SW480 (cell line): ENCODE measurements at places on chromosomes 7 and 10.
A peak's percentile ranks its signal among the peaks of the same experiment; 100 is the strongest.

DNA sequence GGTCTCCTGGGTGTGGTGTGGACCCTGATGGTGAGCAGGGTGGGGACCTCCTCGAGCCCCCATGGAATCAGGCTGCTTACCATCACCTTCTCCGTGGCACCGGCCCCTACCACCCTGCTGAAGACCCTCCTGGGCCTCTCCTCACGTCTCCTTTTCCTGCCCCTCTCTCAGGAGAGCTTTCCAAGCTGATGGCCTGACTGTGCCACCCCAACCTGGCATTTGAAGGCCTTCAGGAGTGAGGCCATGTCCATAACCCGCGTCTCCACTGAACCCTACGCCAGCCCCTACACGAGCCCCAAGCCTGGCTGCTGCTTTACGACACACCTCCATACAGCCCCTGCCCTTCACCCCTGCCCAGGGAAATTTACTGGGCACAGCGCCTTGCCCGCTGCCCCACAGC is 55.4 kb downstream of the ZRANB1 start:
- DNase-seq, result no peak

DNA sequence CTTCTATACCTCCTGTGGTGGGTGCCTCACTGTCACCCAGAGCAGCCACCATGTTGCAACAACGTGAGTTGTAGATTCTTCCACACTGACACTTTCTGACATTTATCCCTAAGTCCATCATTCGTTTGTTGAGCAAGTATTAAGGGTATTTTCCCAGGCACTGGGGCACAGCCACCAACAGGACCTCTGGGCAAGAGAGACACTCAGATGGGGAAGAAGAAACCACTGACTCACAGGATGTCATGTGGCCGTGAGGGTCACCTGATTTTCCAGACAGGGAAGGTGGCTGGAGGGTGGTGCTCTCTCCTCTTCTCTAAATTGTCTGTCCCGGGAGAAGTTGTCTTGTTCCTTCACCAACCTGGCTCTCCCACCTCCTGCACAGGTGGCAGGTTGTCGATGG is 51.7 kb upstream of the PPIF start:
- no peak for DNase-seq

GRCh38 chr10:43666552-43666951 is 17.9 kb upstream of the ZNF32 start:
- no peak for DNase-seq

- DNase-seq, result peak; percentile 27
These were observed 192.5 kb downstream of the GFRA1 start for GRCh38 chr10:116080553-116080952.

- no peak for DNase-seq
These were observed 144.5 kb downstream of the NEURL1 start for GRCh38 chr10:103637927-103638557.

DNA sequence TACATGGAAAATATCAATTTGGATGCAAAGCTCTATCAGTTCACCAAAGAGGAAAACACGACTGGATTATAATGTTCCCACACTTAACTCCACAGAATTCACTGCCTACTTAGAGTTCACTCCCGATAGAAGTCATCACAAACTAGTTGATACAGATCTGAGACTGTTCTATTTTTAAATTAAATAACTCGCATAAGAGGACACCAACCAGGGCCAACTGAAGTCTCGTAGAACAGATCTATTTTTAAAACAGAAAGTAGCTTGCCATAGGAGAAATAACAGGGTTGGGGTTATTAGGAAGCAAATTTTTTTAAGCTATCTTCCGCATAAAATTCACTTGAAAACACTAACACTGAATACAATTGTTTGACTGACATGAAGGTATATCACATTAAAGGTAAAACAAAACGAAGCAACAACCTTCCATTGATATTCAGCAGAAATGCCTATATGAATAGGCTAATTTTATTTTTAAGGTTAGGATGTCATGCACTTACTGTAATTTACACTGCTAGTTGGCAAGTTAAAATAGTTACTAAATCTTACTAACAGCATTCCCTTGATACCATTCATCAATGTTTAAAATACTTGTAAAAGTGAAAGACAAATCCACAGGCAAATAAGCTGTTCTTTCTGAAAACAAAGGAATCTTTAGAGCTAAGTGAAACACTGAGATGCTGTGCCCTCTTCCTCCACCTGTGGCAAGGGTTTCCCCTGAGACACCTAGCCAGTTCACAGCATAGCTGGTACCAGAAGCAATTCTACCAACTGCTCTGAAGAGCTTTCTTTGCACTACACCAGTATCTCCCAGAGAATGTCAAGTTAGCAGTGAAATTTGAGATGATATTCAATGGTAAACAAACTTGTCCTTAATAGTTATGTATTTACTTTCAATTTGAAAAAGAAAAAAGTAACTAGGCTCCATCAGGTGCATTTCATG is 186.7 kb upstream of the ANK3 start:
- DNase-seq, result no peak

DNA sequence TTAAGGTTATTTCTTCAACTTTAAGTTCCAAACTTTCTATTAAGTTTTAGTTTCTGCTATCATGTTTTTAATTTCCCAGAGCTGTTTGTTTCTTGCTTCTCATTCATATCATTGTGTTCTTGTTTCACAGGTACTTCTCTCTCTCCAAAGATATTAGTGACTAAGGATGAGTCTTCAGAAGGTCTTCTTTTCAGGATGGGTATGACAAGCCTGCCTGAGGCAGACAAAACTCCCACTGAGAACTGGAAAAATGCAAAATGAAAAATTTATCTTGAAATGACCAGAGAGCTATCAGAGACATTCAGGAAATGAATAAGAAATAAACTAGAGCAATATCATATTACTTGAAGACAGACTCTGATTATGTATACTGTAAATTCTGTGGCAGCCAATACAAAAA is 110.8 kb upstream of the EGFR start:
- DNase-seq, result no peak

GRCh38 chr10:59971915-59972314 is 65.6 kb upstream of the CCDC6 start:
- peak; percentile 86 for DNase-seq

DNA sequence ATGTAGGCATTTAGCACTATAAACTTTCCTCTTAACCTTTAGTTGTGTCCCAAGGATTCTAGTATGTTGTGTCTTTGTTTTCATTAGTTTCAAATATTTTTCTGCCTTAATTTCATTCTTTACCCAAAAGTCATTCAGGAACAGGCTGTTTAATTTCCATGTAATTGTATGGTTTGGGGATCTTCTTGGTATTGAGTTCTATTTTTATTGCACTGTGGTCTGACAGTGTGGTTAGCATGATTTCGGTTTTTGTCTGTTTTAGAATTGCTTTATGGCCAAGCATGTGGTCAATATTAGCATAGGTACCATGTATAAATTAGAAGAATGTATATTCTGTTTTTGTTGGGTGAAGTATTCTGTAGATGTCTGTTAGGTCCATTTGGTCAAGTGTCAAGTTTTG is 26.3 kb downstream of the COA1 start:
- DNase-seq, result no peak

GRCh38 chr7:2777898-2778535 is 66.1 kb downstream of the GNA12 start:
- no peak for DNase-seq

- no peak for DNase-seq
These were observed 140.3 kb upstream of the EFCAB10 start for GRCh38 chr7:105721571-105722104.

DNA sequence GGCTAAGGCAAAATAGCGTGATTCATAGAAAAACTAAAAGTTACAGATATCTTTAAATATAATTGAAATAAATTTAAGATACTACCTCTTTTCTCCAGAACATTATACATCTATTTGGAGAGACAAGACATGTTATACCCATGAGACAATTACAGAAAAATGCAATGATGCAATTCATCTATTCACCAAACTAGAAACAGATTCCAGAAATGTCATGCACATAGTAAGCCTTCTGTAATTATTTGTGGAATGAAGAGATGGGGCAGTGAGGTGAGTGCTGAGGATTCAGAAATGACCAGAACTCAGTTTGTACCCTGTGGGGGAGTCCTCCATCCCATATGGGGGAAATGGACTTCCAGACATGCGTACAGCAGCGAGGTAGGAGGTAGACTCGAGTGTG is 99.4 kb downstream of the MKX start:
- no peak for DNase-seq

GRCh38 chr10:73995035-73995358 is 2.9 kb upstream of the VCL start:
- DNase-seq, result no peak

GRCh38 chr7:11403781-11404180 is 428.2 kb downstream of the THSD7A start:
- DNase-seq, result no peak

DNA sequence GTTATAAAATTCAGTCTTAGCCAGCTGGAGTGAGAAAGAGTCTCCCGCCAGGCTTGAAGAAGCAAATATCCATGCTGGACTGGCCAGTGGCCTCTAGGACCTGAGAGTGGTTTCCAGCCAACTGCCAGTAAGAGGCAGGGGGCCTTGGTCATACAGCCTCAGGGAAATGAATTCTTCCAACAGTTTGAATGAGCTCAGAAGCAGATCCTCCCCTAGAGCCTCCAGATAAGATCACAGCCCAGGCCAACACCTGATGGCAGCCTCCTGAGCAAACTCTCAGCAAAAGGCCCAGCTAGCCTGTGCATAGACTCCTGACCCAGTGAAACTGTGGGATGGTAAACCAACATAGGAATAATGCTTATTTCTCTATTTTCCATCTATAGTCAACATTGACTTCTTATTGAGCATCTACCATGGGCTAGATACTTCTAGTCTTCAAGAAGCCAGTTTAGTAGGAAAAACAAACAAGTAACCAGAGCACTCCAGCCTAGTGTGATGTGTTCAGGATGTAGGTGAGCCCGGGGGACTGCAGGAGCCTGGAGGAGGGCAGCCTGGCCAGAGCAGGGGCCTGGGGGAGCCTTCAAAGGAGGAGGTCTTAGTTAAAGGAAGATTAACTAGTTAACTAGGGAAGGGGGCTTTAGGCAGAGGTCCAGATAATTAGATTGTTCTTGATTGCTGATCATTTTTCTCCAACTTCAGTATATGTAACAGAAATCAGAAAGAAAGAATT is 115.4 kb upstream of the ADO start:
- no peak for DNase-seq
